ENCODE measurements at places on chromosomes 12 and 14.

DNA sequence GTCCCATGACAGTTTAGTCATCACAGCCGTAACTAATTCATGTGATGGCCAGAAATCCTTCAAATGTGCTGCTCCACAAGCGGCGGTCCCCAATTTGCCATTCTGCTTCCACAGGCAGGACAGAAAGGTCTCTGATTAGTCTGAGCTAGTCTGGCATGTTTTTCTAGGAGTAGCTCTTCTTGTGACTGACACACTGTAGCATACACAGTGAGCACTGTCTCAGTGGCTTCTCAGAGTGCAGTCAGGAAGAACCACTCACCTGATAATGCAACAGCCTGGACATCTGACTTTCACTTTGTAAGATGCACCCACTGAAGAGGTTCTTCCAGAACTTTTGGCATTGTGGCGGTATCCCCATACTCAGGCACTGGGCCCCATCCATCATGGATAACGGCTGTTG lies 1266.2 kb downstream of the TMEM121 start:
- no peak for DNase-seq

- peak; percentile 10 for DNase-seq
These were observed 45.0 kb upstream of the AMN1 start for GRCh38 chr12:31773867-31774266.

- peak; percentile 64 for DNase-seq
These were observed 73.2 kb downstream of the IPO8 start for GRCh38 chr12:30622509-30622908.

- peak; percentile 84 for DNase-seq
These were observed 37.7 kb downstream of the FGD4 start for GRCh38 chr12:32437095-32437515.

DNA sequence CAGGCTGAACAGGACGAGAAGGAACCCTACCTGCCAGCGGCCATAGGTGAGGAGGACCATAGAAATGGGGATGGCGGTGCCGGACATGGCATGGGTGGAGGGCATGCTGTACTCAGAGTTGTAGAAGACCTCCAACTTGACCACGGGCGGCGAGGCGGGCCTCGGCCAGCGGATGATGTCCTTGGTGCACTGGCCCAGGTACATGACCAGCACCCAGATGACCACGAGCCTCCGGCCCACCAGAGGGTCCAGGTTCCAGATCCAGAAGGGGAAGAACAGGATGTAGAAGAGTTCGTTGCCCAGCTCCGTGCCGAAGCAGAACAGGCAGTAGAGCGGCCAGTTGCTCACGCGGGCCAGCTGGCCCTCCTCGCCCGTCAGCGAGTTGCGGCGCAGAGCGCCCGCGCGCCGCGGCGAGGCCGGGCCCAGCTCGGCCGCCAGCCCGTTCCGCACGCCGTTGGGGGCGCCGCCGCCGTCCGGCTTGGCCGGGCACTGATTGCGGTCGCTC lies 582 bp downstream of the SGPP1 start:
- no peak for DNase-seq

DNA sequence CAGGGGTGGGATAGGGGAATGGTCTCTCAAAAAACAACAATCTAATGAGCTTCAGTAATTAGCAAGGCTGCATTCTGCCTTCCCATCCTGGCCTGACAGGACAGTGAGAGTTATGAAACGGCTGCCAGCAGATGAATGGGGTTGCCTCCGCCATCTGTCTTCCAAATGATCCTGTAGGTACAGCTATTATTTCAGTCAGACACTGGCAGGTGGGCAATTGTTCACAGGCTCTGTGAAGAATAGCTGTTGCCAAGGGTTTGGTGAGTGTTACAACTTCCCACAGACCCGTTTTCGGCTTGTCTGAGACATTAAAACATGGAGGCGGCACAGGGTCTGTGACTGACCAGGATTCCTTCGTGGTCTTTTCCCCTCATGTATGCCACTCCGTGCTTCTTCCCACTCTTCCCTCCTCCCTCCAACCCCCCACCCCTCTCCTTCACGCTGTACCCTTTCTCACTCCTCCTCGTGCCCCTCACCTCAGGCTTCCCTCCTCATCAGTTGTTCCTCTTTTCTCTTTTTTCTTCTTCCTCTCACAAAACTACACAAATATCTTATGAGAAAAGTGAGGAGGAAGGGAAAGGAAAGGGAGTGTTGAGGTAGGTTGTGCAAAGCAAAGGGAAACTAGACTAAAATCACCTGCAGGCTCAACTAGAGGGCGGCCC lies 160.8 kb upstream of the GZMB start:
- no peak for DNase-seq

GRCh38 chr14:22981090-22981875 lies 1.1 kb downstream of the AJUBA start:
- DNase-seq: no peak

DNA sequence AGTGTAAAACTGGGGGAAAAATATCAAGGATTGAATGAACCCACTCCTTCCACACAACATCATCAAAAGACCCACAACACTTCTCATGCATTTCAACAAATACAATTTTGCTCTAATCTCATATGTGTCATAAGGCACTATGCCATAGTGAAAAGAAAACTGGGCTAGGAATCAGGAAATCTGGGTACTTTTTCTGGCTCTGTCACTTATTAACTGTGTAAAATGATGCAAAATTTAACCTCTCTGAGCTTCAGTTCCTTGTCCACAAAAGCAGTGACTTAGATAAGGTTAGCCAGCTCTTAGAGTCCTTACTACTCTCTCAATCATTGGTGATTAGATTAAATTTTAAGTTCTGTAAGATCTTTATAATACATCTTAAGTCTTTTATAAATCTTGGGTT lies 250.5 kb upstream of the SOX5 start:
- DNase-seq: no peak

- DNase-seq: no peak
These were observed 80.0 kb downstream of the DICER1 start for GRCh38 chr14:95077345-95077744.

- DNase-seq: no peak
These were observed 35.3 kb downstream of the TRAFD1 start for GRCh38 chr12:112160611-112161010.

DNA sequence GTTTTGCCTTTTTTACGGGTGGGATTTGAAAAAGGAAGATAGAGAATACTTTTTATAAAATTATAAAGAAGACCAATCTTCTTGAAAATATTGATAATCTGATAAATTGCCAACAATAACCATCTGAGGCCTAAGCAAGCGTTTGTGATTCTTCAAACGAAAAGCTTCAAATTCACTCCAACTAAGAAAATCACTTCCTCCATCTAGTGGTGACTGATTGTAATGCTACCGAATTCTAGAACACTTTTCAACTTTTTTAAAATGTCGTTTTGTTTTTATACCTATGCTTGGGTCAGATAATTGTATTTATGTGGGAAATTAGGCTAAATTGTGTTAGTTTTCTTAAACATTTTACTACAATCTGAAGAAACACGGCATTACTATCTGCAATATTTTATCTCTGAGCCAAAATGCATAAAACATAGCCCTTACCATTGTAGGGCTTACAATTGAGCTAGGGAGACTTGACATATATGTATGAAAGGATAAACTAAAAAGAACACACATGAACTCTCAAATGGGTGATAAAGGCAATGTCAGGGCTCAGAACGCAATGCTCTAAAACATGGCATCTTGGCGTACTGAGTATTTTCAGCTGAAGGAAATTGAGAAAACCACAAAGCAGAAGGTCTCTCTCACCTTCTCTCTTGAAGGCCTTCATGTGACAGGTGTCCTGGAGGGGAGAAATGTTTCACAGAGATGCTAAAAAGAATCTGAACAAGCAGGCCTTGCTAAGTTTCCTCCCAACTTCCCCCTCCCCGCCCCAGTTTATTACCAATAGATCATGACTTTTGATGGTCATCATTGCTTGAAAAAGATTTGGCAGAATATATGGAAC lies 36.8 kb upstream of the G2E3 start:
- no peak for DNase-seq

DNA sequence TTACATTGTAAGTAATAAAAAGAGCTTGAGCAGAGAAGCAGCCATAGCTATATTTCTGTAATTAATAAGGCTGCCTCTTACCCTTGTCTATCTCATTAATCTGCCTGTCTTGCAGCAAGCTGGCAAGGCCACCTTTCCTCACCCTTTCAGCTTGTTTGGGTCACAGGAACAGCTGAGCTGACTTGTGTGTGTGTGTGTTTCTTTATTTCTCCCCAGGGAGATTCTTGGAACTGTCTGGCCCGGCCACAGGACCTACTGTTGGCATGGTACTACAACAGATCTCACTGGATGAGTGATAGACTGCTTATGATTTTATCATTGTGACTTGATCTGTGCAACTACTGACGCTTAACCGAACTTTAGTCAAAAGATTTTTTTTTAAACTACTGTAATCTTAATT lies 213.7 kb downstream of the SLC2A13 start:
- no peak for DNase-seq

DNA sequence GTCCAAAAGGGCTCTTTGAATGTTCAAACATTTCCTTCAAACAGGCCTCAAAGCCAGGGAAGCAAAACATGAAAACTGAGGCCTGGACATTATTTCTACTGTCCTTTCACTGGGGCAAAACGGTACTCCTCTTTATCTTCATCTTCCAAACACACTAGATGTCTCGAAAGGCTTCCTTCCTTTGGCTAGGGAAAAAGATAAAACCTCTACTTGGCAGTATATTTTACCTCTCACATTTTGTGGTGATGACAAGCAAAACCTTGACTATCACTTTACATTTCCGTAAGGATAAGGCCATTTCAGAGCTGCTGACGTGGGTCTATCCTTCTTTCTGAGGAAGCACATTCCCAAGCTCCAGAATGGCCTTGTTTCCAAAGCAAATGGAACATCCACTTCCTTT lies 9.9 kb downstream of the STAB2 start:
- DNase-seq: no peak

GRCh38 chr12:105864901-105865300 lies 273.9 kb downstream of the NUAK1 start:
- no peak for DNase-seq

DNA sequence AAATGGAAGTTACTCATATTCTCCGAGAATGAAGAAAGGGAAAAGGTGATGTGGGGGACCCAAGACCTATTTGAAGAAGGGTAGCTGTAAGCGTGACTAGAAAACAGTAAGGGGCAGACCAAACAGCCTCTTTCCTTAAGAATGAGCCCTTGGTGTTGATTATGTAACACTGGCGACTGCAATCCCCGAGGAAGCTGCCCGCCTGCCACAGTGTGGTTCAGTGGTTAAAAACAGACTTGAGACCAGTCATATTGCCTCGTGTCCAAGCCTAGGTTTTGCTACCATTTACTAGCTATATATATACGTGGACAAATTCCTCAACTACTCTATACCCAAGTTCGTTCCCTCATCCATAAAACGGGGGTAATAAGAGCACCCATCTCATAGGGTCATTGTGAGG lies 49.1 kb downstream of the SSPN start:
- no peak for DNase-seq

GRCh38 chr14:25756876-25757275 lies 706.9 kb upstream of the STXBP6 start:
- DNase-seq: no peak

DNA sequence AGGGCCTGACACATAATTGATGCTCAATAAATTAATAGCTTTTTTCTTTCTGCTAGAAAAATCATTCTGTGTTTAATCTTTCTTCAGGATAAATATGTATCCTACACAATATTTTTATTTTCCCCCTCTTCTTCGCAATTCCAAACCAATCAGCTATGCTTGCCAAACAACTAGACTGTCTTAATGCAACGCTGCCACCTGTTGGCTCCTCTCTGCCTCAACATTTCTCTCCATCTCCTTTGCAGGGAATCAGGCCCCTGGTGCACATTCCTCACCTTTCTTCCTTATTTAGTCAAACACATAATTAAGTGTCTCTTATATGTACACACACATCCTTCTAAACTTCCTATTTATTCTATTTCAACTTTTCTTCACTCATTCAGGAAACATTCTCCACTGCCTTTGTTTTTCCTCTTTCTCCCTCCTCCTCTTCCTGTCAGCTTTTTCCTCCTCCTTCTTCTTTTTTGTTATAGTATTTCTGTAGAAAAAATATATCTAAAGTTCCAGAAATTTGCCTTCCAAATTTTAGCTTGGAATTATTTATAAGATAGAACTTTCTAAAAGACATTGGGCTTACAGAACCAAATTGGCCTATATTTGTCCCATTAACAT lies 406.0 kb downstream of the PRKD1 start:
- no peak for DNase-seq

DNA sequence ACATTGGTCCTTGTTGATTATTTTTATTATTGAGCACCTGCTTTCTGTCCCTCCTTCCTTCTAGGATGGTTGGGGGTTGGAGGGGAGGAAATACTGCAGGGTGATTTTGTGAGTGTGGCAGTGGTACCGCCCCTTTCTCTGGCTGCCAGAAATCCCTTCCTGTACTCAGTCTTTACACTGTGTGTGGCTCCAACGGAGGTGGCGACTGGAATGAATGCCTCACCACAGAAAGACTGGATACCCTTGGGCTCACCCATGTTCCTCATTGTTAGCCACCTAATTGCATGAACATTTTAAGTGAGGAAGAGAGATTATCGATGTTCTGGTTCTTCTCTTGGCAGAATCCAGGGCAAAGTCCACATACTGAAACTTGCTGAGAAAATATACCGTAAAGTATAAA lies 272.0 kb upstream of the E2F7 start:
- no peak for DNase-seq

GRCh38 chr12:69648476-69648875 lies 37.8 kb upstream of the LRRC10 start:
- peak; percentile 20 for DNase-seq

- no peak for DNase-seq
These were observed 62.7 kb downstream of the CHST11 start for GRCh38 chr12:104519190-104520019.

DNA sequence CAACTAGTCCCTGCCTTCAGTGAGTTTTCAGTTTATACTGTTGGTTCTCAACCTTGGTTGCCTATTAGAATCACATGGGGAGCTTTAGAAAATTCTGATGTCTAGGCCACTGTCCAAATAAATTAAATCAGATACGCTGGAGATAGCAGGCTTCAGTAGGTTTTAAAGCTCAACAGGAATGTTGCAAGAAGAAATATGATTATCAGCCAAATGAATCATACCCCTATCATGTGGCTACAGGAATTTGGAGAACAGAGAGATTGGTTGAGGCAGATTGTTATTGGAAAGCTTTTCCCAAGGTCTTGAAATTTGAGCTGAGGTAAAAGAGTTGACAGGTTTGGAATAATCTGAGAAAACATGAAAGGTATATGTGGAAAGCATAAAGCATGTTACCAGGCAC lies 125.3 kb downstream of the WIF1 start:
- no peak for DNase-seq

GRCh38 chr12:18634382-18634781 lies 103.4 kb downstream of the PLCZ1 start:
- DNase-seq: no peak

All from epithelial cell of prostate (primary cell).